Activated naive CD4-positive, alpha-beta T cell (primary cell): ENCODE measurements at places on chromosomes 1 and 21.

- DNase-seq: peak; percentile 20
These were observed 24.9 kb upstream of the TMEM52 start for GRCh38 chr1:1943834-1944570.

- DNase-seq: no peak
These were observed 24.2 kb upstream of the PHTF1 start for GRCh38 chr1:113783254-113784103.

- DNase-seq: no peak
These were observed 135.7 kb downstream of the ROR1 start for GRCh38 chr1:63909526-63909925.

- DNase-seq: no peak
These were observed 42.0 kb upstream of the PALMD start for GRCh38 chr1:99603699-99604560.

GRCh38 chr1:56115701-56116100 lies 463.7 kb downstream of the PLPP3 start:
- no peak for DNase-seq

DNA sequence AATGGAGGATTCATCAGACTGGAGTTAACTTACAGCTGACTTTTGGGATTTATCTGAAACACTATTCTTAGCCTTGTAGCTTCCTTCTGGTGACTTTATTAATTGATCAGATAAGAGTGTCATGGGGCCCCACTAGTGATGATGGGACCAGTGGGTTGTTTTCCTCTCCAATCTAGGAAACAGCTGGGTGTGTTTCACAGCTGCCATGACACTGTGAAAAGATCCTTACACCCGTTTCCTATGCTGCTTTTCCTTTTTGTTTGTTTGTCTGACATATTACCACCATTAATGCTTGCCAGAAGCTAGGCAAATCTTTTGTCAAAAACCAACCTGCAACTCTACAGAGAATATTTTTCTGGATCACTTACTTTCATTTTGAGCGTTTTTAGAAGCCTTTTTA lies 86.2 kb downstream of the ZBTB18 start:
- DNase-seq: no peak

GRCh38 chr1:41783189-41783639 lies 135.5 kb downstream of the HIVEP3 start:
- DNase-seq: no peak

GRCh38 chr1:186060226-186060625 lies 314.8 kb downstream of the TPR start:
- DNase-seq: no peak

DNA sequence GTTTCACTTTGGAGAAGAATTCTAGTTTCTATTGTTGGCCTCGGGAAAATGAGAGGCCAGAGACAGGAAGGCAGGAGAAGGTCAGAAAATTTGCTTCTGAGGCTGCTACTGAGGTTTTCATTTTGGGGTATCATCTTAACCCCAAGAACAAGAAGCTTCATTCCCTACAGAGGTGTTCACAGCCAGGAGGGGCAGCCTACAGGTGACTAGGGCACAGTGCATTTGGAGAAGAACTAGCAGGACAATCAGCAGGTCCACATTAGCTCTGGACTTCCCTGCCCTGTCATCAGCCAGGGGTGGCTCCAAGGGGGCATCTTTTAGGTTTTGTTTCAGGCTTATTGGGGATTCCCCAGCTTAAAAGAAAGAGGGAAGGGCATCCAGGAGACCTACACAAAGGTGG lies 12.1 kb upstream of the ZNF496 start:
- no peak for DNase-seq

GRCh38 chr1:218587900-218588299 lies 242.8 kb downstream of the TGFB2 start:
- no peak for DNase-seq

GRCh38 chr1:20367626-20368025 lies 77.0 kb downstream of the VWA5B1 start:
- DNase-seq: no peak

GRCh38 chr1:157407367-157407766 lies 144.9 kb downstream of the FCRL5 start:
- DNase-seq: no peak

DNA sequence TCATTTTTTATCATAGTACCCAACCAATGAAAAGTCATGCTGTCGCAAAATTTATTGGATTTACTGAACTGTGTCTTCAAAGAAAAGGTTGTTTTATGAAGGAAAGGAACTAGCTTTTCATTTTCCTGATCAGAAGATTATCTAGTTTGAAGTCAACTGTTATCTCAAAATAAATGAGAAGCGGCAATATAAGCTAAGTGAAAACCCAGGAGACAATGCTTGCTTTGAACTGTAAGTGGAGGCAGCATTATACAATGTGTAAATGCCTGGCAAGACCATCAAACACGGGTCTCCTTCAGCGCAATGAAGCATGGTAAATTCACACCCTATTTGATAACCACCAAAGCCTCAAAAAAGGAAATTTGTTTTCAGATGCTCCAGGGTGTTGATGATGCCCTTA lies 134.4 kb upstream of the PTBP2 start:
- DNase-seq: no peak
